ENCODE measurements at places on chromosomes 3 and 15. TPM values are rescaled to one million over a fixed set of nuclear protein-coding genes. Genes with fewer than 3 reads are reported as not detected.

The CTXN2 gene
- not detected for total RNA-seq

The RTP1 gene
- total RNA-seq, result 0.29 TPM

The SORD gene
- total RNA-seq, result 38.8 TPM

The CYP1A2 gene
- not detected for total RNA-seq

Data from H4 (cell line).